ENCODE measurements at places on chromosomes 16 and 17.

DNA sequence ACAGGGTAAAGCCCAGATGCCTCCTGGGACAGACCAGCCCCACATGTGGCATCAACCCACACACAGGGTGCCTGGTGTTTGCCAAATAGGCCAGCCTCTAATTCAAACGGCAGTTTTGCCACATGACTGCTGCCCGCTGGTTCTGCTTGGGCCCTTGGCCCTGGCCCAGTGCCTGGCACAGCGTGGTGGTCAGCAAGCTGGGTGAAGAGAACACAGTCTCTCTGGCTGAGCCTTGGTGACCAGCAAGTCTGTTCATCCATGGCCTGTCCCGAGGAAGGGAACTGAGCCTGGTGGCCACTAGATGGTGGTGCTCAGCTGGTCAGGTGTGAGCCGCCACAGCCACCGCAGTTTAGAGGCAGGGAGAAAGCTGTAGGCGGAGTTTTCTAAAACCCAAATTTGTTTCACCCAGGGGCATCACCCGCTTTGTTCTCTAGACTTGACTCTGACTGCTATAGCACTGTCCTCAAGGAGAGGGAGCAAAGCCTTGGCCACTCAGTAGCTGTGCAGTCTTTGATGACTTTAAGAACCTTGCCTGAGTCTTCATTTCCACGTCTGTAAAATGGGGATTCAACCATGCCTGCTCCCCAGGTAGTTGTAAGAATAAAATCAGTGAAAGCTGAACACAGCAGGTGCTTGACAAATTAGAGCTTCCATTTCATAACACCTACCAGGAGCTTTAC is 4.7 kb upstream of the GFAP start:
- peak; percentile 66 for DNase-seq

DNA sequence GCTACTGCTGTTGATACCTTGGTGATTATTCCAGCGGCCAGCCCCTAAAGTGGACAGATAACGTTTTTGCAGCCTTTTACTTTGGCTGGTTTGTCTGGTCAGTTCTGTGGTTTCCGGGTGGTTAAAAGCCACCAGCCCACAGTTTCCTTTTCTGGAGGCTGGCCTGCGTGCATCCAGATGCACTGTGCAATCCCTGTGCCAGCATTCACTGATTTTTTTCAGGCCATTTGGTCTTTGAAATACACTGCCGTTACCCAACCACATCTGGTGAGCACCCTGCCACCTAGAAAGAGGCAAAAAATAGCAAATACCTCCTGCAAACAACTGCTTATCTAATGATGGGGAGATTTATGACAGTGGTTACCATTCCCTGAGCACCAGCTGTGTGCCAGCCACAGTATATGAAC is 797 bp downstream of the NUDT7 start:
- DNase-seq = no peak

DNA sequence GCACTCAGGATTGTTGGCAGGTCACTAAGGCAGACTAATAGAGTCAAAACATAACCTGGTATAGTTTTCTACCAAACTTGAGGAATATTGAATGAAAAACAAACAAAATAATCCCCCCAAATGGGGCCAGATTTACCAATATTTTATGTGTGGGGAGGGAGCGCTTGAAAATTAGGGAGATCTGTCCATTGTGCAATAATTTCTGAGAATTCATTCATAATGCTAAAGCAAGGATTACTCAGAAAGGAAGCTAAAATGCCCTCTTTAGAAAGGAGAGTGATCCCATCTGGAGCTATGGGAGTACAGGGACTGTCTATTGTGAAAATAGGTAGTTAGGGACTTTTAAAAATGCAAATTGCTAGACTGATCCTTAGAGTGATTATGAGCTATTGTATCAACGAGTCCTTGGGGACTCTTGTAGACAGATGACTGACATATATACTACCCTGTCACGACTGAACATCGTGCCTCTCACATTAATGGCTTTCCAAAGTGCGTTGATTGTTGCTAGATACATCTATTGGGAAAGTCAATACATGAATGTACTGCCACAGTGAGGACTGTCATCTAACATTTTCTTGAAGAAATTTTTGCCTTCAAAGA is 193.6 kb downstream of the AATF start:
- no peak for DNase-seq

- DNase-seq = no peak
Measured at GRCh38 chr16:25691519-25692091, at the start of gene HS3ST4. Gene HS3ST4, plus strand, starts transcription at chr16:25691959.

DNA sequence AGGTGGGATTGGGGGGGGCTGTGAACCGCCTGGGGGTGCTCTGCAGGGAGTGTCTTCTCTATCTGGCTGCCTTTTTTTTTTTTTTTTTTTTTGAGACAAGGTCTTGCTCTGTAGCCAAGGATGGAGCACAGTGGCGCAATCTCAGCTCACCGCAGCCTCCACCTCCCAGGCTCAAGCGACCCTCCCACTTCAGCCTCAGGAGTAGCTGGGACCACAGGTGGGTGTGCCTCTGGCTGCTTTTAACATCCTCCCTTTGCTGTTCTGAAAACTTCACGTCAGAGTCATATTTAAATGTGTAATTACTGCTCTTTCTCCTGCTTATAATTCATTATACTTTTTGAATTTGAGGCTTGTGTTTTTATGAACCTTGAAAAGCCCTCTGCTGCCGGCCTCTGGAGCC is 78.4 kb downstream of the ZNF778 start:
- no peak for DNase-seq

DNA sequence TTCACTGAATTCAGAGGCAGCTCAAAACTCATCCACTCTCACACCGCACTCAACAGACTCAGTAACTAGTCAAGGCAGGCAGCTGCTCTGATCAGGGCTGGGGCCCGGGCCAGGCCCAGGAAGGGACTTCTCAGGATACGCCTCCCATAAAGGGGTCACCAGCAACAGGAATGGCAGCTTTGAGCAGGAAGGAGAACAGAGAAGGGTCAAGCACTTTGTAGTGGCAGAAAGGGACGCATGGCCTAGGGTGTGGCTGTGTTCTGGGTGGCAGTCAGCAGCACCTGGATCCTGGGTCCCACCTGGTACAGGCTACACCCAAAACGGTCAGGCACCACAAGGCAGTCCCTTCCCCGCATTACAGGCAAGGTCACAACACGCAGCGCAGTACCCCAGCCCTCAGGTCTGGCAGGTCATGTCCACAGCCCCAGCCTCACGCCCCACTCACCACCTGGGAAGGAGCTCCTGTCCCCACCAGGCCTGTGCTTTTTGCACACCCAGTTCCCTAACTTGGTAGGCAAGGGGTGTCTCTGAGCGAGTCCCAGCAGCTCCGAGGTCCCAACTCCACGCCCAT is 99.7 kb downstream of the ZNF778 start:
- DNase-seq = no peak

GRCh38 chr17:27575096-27575911 is 55.7 kb upstream of the LGALS9 start:
- no peak for DNase-seq

Measured in liver (tissue), 10 donors.